Osteoblast (primary cell): ENCODE measurements at places on chromosomes 16 and 17. TPM values are rescaled to one million over a fixed set of nuclear protein-coding genes. Genes with fewer than 3 reads are reported as not detected.

- H3K4me1 ChIP-seq: peaks cover under 1% of the 10 kb centered on the region
- no peak overlapping the region for H3K4me3 ChIP-seq
- no peak overlapping the region for H3K27ac ChIP-seq
- H3K27me3 ChIP-seq: no peaks in the 10 kb centered on the region
These were observed 51.8 kb downstream of the SMPD3 start for GRCh38 chr16:68396481-68396880.

GRCh38 chr17:37476431-37477120, 13.1 kb upstream of the DUSP14 start:
- peak; percentile 79 for DNase-seq
- H3K4me1 ChIP-seq: peaks cover 30% of the 10 kb centered on the region
- H3K4me3 ChIP-seq: no peak overlapping the region
- H3K27ac ChIP-seq: peak overlapping the region; percentile 84
- H3K36me3 ChIP-seq: peaks cover 33% of the 10 kb centered on the region

DNA sequence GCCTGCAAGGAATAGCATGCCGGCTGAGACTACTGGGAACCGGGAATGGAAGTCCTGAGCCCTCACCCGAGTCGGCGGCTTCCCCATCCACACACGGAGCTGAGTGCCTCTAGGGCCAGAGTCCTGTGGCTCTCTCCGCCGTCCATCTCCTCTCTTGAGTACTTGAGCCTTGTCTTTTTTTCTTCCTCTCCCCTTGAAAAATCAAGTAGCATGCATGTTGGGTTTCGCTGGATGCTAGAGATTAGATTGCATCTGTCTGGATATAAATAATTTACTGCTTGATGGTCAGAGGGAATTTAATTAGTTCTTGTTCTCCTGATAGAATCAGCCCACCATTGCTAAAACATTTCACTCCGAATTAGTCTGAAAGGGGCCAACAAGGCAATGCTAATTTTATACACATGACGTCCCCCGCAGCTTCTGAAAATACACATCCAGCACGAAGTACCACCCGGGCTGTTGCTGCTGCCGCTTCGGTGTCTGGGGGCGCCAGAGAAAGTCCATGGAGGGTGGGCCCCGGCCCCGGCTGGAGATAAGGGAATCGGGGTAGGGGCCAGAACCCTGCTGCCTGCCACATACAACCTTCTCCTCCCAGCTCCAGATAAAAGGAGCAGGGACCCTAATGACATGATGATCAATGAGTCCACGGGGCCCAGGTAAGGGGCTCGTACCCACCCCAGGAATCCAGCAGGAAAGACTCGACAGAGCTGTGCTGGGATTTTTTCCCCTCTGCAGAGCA, 48.5 kb downstream of the RBFOX3 start:
- no peak overlapping the region for H3K27ac ChIP-seq
- H3K4me1 ChIP-seq: no peaks in the 10 kb centered on the region
- DNase-seq: no peak
- no peaks in the 10 kb centered on the region for H3K27me3 ChIP-seq
- H3K4me3 ChIP-seq: no peak overlapping the region

Gene PYY
- total RNA-seq: not detected in 2 replicates

Gene C1QL1
- total RNA-seq: under 0.01 TPM in 1 of 2 replicates, not detected in the other
